ENCODE measurements at places on chromosomes 5 and 9.

DNA sequence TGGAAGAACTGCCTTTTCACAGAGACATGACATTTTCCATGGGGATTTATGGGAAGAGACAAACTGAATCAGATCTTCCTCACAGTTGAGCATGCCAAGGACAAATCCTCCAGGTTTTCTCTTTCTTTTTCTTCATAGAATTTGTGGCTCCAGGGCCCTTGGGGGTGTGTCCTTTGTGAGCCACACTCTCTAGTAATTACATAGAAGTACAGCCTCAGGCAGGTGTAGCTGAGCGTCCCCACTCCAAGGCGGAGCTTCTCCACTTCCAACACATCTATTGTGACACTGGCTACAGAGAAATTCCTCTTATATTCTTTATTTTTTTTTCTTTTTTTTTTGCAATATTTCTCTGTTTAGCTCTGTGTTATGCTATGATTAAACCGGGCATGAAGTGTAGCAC is 420.5 kb upstream of the CD180 start:
- no peak for DNase-seq

DNA sequence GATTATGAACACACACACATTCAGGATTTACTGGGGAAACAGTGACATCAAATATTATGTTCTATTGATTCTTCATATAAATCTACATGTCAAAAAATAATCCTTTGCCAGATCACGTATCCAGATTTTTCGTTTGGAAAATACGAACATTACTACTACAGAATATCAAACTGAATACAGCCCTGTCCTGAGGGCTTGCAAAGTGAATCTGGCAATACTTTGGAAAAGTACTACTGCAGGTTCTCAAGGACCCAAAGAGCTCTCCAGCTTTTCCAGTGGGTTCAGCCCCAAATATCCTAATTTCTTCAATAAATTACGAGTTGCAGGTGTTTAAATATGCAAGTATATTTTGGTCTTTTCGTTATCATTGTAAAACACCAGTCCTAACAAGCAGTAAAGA is 411 bp upstream of the NDUFS4 start:
- no peak for DNase-seq

- DNase-seq: no peak
Measured at GRCh38 chr9:89821081-89821480, 216.3 kb downstream of the GADD45G start.

- no peak for DNase-seq
Measured at GRCh38 chr9:129597355-129598088, 23.4 kb downstream of the C9orf50 start.

DNA sequence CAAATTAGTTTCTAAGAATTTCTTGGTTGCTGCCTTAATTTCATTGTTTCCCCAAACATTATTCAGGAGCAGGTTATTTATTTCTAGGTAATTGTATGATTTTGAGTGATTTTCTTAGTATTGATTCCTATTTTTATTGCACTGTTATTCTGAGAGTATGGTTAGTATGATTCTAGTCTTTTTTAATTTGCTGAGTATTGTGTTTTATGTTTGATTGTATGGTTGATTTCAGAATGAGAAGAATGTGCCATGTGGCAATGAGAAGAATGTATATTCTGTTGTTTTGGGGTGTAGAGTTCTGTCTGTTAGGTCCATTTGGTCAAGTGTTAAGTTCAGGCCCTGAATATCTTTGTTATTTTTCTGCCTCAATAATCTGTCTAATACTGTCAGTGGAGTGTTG is 27.1 kb downstream of the LOX start:
- DNase-seq: no peak

DNA sequence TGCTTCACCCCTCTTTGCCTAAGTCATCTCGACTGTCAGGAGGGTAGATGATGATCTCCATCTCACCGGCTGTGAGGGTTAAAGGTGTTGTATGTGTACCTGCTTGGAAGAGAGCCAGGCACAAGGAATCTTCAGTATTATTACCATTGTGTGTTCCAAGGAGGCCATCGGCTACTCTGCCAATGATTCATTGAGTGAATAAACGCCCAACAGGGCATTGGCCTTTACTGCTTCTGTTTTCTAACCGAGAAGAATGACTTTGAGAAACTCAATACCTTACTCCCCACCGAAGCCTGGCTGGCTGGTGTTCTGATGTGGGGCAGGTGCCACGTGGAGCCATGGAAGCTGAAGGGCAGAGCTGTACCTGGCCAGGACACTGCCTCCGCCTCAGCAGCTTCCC is 228.8 kb downstream of the SNX18 start:
- DNase-seq: no peak

DNA sequence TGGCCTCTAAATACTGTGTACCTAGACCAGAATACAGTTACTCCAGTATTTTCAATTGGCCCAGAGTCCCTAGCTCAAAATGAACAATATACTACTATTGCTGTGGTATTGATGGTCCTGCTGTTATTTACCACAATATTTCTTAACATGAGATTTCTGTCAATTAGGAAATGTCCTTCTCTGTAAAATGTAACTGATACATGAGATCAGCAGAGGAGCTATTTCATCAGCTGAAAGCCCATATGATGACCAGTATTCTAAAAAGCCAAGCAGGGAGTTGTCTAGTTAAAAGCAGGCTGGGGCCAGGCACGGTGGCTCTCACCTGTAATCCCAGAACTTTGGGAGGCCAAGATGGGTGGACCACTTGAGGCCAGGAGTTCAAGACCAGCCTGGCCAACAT is 187.7 kb upstream of the PTGER4 start:
- no peak for DNase-seq

DNA sequence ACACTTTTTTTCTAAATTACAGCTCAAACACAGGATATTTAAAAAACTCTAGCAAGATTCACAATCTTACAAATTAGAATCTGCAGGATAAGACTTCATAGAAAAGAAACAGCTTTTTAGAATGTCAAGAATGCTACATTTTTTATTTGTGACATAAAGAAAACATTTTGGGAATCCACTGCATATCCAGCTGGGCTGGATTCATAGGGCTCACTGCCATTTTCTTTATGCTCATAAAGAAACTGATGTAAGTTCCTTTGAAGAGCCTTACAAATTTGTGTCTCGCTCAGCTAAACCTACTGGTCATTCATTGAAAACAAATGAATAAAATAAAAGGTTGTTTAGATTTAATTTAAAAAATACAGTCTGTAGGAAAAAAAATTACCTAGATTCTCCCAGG is 332.3 kb downstream of the TRPM3 start:
- DNase-seq: no peak

- DNase-seq: no peak
Measured at GRCh38 chr5:64646169-64646568, 44.1 kb upstream of the SHISAL2B start.

- no peak for DNase-seq
Measured at GRCh38 chr5:131081913-131082488, 83.1 kb downstream of the HINT1 start.

GRCh38 chr9:106583751-106584150 is 279.2 kb upstream of the ZNF462 start:
- DNase-seq: no peak

GRCh38 chr9:92499701-92500100 is 17.4 kb upstream of the ASPN start:
- no peak for DNase-seq

GRCh38 chr5:7763621-7764072 is 87.3 kb downstream of the CFAP90 start:
- no peak for DNase-seq

DNA sequence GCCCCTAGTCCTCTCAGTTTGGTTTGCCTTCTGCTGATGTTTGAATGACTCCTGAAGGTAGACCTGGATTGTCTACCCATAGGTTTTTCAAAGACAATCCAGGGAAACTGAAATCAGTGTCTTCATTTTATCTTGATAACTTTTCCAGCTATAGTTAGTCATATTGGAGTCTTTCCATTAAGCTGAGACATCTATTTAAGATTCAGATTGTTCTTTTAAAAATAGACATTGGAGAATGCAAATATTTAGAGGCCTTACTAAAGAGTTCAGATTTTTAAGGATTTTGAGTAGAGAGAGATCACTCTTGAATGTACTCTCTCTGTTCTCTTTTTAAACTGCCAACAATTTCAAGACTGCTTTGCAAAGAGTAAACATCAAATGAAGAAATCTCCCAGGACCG is 69.1 kb downstream of the GDNF start:
- no peak for DNase-seq

- DNase-seq: no peak
Measured at GRCh38 chr9:28518439-28518838, 945.2 kb upstream of the C9orf72 start.

- no peak for DNase-seq
Measured at GRCh38 chr9:72863456-72864094, 89.3 kb downstream of the ALDH1A1 start.

GRCh38 chr5:57338068-57338867 is 144.3 kb downstream of the ACTBL2 start:
- DNase-seq: no peak

GRCh38 chr5:41835645-41836044 is 34.6 kb downstream of the OXCT1 start:
- DNase-seq: no peak

DNA sequence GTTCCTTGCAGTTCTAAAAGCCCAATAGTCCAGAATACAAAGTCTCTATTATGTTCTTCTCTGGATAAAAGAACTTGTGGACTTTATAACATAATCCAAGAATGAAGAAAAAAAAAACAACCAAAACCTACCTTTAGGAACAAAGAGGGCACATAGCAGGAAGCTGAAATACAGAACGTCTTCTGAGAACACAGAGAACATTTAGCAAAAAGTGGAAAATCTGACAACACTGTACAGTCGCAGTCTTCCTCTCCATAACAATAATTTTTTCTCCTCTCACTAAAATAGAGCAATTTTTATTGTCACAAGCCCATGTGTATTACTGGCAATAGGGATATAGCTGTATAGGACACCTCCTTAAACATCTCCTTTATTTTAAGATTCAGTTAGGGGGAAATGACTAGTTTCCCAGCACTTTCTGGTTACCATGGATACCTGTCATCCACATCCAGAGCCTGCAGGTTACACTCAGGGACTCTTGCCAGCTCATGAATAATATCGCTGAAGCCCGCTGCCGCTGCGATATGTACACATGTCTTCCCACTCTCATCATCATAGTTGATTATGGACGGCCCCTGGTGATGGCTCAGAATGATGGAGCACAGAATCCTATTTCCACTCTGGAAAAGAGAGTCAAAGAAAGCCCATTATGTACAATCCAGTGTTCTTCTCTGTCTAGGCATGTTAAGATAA is 106.5 kb downstream of the ANKRD55 start:
- no peak for DNase-seq

DNA sequence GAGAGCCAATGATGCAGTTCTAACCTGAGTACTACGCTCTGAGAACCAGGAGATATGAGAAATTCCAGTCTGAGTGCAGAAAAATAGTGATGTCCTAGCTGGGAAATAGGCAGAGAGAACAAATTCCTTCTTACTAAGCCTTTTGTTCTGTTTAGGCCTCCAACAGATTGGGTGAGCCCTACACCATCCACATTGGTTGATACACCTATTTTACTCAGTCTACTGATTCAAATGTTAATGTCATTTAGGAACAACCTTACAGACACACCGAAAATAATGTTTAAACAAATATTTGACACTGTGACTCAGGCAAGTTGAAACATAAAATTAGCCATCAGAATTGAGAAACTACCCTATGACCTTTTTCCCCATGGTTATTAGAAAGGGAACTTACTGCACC is 333.9 kb upstream of the IZUMO3 start:
- no peak for DNase-seq

DNA sequence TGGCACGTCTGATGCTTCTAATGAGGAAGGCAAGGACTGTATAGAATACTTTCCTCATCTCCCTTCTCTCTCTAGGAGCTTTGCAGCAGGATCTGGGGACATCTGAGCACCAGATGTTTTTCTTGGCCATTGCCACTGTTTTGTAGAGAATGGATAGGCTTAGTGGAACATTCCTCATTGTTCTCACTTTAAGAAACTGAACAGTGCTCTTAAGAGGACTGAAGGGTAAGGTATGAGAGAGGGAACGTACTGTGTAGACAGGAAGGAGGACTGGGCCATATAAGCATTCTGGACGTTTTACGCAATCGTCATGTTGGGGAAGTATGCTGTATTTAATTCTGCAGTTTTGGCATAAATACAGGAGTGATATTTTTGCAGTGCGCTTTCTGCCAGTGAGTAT is 70.6 kb downstream of the SMARCA2 start:
- DNase-seq: no peak

GRCh38 chr9:136996361-136997292 is at the start of gene CLIC3:
TSS of gene CLIC3 (minus strand) at chr9:136996568. CDS start at chr9:136996543, 25 bp downstream.
- DNase-seq: no peak

DNA sequence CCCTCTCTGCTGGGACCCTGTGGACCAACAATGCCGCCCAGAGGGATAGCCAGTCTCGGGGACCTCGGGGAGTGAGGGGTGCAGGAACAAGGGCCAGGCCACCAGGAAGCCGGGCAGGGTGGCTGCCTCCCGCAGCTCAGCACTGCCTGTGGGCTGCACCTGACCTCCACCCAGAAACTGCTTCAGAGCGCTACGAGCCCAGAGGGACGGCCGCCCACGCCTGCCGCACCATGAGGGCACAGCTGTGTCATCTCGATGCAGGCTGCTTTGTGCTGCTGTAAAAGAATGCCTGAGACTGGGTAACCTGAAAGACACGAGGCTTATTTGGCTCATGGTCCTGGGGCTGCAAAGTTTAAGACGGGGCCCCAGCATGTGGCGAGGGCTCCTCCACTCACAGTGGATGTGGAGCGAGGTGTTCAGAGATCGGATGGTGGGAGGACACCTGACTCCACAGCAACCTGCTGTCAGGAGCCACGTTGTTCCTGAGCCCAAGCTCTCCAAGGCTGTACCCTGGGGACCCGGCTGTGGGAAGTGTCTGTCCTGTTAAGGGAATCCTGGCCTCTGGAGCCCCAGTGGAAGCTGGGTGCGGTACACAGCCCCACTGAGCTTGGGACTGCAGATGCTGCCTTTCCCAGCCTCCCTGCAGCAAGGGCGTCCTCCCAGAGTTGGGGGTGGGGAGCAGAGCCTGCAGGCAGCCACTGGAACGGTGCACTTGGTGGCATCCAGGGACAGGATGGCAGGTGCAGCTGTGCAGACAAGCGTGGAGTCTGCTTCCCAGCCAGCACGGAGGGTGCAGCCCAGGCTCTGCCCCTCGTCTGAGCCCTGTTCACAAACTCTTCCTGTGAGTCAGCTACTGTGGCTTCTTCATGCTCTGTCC is 11.8 kb upstream of the ZDHHC11 start:
- no peak for DNase-seq

DNA sequence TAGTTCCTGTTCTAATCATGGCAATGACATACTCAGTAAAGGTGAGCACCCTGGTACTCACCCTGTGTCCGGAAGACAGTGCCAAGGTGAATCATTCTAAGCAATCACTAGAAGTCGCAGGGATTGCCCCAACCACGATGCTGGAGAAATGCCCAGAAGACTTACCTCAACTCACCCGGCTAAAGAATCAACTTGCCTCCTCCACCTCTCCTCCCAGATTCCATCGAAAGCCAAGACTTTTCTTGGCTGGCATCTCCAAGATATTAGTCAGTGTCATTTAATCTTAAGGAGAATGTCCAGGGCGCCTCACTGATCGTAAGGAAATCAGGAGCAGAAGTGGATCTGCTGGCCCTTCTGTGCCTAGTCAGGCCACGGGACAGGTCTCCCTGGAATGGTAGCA is 204.9 kb downstream of the ERCC6L2 start:
- DNase-seq: no peak

Measured in stimulated activated CD4-positive, alpha-beta T cell treated with anti-CD3 and anti-CD28 coated beads, Interleukin-2, amount 100 ng/mL, for 48 hours (primary cell).